Renal cortex interstitium (tissue), 15 donors: ENCODE measurements at places on chromosomes 1 and 21. TPM values are rescaled to one million over a fixed set of nuclear protein-coding genes. Genes with fewer than 3 reads are reported as not detected.

DNA sequence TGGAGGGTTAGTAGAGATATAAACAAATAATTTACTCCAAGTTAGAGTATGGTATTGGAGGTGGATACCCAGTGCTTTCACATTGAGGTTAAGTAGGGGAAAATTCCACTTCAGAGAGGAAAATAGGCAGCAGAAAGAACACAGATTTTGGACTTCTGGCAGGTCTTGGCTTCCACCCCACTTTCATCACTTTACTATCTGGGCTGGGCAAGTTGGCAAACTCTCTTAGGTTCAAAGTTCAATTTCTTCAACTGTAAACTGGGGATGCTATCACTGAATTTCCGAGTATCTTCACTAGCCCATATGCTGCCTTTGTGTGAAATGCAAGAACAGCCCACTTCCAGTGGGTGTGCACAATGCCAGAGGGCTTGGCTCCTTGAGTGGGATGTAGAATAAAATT, 214.9 kb downstream of the GABPA start:
- DNase-seq, result no peak

ABCG1 gene
- 8.0 TPM for polyA plus RNA-seq

DNA sequence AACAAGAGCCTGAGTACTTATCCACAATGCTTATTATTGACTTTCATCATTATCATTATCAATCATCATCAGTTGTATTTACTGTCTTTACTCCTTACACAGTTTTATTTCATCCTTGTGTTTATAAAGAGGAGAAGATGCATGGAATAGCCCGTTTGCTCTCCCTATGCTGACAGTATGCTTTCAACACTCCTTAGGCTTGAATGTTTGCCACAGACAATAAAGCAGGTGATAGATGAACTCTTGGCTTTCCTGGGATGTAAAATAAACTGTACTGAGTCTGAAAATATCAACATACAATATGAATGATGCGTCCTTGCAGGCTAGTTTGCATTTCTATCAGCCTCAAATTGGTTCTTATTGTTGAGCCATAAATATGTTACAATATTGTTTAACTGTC, 891.8 kb upstream of the NCAM2 start:
- no peak for DNase-seq

USH2A gene
- 0.35 TPM for polyA plus RNA-seq

DNA sequence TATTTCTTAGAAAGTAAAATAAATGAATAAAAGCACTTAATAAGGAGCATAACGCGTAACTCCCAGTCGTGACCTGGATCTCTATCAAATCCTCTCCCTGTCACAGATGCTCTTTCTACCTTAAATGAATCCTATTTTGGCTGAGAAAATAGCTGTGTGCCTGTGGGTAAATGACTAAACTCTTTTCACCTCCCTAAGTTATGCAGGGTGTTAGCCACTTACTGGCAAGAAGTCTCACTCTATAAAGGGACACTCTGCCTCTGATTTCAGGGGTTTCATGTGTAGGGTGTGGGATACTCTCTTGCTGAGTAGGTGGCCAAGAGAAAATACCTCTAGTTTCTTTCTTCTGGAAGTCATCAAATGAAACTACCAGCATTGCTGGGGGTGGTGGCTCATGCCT, 24.3 kb upstream of the PPP1R15B start:
- DNase-seq, result no peak

GRCh38 chr1:32871364-32872191, 866 bp upstream of the FNDC5 start:
- DNase-seq, result no peak

- no peak for DNase-seq
These were observed 6.2 kb downstream of the SMIM1 start for GRCh38 chr1:3778590-3779264.

- no peak for DNase-seq
These were observed 371.7 kb upstream of the ADGRL2 start for GRCh38 chr1:81428998-81429397.

DNA sequence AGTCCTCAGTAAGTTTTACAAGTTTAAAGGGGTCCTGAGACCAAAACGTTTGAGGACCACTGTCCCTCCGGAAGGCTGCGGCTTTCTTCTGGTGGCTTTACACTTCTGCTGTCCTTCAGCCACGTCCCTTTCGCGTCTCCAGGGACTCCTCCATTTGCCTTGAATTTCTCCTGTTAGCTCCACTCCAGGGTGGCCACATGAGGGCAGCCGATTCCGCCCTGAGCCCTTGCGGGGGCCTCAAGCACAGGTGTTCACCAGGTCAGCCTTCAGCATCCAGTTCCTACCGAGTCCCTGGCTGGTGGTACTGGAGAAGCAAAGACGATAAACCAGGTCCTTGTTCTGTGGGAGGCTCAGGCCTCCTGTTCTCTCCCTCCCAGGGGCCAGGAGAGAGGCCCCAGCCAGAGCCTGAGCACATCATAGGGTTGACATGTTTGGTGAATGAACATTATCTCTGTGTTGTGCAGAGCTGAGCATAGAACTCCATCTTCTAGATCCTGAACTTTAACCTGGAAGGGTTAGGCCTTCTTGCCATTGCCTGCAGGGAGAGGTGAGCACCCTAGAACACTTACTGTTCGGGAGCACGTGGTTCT, 27.4 kb upstream of the COQ8A start:
- peak; percentile 30 for DNase-seq

DNA sequence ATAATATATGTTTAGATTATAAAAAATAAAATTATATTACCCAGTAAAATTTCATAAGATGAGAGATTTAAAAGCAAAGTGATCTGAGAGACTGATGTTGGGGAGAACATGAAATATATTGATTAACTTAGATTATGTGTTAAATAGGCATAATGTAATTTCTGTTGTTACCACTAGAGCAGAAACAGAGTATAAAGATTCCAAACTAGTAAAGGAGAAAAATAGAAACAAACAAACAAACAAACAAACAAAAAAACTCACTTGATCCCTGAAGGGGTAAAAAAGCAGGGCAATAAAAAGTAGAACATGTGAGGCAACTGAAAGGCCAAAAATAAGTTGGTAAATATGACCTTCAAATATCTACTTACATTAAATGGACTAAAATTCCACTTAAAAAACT, 640.4 kb upstream of the RGS18 start:
- no peak for DNase-seq
